Stimulated activated CD8-positive, alpha-beta memory T cell treated with anti-CD3 and anti-CD28 coated beads, Interleukin-7, amount 100 ng/mL, for 48 hours (primary cell): ENCODE measurements at places on chromosomes 2 and 18.

DNA sequence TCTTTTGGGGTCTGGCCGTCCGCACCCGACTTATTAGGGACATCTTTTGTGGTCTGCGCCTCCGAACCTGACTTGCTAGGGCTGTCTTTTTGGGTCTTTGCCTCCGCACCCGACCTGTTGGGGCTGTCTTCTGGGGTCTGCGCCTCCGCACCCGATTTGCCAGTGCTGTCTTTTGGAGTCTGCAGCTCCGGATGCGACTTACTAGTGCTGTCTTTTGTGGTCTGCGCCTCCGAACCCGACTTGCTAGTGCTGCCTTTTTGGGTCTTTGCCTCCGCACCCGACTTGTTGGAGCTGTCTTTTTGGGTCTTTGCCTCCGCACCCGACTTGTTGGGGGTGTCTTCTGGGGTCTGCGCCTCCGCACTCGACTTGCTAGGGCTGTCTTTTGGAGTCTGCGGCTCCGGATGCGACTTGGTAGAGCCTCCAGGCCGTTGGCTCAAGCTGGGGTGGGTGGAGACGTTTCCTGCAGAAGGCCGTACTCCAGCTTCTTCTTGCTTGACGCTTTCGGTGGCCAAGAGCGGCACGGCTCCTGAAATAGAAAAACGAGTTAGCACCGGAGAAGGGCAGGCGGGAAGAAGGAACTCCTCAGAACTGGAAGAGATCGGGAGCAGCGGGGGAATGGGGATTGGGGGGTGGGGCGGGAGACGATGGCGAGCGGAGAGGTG, 498 bp downstream of the TGOLN2 start:
- peak; percentile 59 for DNase-seq

DNA sequence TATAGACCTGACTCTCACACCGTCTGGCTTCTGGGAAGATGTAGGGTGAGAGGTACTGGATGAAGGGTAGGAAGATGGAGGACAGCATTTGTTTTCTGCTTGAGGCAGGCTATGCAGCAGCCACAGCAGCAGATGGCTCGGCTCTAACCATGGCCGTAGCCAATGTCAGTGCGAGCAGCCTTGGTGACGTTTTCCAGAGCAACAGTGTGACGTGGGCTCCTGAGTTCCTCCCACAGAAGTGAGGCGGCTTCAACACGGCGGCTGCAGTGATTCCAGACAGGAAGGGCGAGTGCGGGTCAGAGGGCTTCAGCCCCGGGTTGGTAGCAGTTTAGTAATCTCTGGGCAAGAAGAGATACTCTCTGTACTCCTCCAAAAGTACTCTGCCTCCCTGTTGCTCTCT, 133.0 kb upstream of the MYT1L start:
- DNase-seq, result no peak

- no peak for DNase-seq
Observed at GRCh38 chr2:27263287-27264252, 723 bp upstream of the SLC30A3 start.

DNA sequence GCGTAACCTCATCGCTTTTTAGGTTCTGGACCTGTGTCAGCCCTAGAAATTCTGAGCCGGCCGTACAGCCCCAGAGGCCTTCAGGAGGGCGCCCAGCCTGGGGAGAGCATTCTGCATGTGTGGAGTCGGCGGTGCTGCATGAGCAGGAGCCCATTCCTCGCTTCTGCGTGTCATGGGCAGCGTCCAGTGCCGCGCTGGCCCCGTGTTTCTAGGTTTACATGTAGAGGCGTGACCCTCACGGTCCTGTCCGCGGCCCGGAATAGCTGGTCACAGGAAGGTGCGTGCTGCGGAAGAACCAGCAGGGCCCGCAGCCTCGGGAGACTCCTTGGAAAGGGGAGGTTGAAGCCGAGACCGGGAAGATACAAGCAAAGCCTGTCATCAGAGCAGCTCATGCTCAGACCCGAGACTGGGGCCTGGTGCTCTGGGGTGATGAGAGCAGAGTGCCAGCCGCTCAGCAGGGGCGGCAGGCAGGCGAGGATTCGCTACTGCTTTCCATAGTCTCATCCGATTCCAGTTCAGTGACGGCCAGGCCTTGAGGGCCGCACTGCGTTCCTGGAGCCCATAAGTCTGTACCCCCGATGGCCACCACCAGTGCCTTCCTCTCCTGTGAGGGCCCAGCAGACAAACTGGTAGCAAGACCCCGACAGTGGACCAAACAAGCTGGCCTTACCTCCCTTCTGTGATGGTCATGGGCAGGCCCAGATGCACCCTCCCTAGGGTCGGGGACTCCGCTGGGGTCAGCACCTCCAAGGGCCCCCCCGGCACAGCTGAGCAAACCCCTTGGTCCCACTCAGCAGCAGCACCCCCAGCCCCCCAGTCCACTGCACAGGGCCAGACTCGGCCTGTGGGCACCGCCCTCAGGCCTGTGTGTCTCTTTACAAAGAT, 15.6 kb upstream of the NFATC1 start:
- DNase-seq, result no peak

- no peak for DNase-seq
Observed at GRCh38 chr18:10398571-10398970, 55.9 kb upstream of the APCDD1 start.

GRCh38 chr2:18123211-18123570, 244.7 kb downstream of the KCNS3 start:
- no peak for DNase-seq

DNA sequence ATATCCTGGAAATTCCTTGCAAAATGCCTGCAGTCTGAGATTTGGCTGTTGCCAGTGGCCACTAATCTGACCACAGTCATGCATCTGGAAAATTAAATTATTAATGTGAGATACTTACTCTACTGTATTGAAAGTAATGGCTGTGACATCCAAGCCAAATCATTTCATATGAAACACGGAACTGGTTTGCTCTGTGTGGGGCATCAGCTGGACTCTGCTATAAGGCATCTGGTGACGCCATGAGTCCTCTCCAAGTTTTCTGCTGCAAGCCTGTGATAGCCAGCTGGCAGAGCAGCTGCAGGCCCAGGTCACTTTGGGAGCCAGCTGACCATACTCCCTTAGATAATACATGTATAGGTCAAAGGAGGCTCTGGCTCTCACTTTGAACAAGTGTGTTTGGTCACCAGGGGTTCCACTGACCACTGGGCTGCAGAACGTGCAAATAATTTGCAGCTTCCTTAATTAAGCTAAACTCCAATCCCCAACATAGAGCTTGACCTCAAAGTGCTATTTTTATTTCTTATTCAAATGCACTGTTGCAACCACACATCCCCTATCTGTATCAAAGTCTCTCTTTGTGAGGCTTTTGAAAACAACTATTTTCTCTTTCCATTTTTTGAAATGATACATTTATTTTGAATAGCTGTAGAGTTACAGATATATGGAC, 152.9 kb downstream of the NCKAP5 start:
- no peak for DNase-seq
